ENCODE measurements at places on chromosomes 7 and 10.

- no peak for DNase-seq
Measured at GRCh38 chr10:31457858-31458257, 138.8 kb downstream of the ZEB1 start.

DNA sequence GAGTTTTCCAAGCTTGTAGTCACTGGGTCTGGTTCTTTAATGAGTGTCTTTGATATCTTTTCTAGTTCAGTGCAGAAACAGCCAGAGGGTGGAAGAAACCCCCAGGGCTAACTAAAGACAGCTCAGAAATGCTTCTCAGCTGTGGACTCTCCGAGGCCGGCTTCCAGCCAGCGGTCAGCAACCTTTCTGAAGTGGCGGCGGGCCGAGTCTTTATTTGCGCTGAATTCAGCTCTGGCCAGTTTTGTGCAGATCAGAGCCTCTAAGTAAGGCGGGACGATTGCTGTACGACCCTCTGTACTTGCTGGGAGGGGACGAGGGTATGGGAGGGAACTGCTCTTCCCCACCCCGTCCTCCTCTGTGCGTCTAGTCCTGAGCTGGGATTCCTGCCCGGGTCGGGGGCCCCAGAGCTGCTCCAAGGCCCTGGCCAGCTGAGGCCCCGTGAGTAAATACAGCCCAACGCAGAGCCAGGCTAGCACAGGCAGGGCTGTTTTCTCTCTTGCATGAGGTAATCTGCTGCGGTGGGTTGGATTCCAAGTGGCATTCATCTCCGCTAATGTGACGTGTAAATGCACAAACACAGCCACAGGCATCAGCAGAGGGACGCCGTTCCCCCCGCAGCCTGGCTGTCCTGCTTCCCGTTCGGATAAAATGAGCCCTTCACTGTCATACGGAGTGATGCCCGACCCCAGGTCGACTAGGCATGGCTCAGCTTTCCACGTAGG is 159.8 kb downstream of the PIP4K2A start:
- DNase-seq, result no peak

- no peak for DNase-seq
Measured at GRCh38 chr7:96181174-96181573, 140.7 kb downstream of the SLC25A13 start.

GRCh38 chr10:14478201-14478600 is 147.5 kb upstream of the FRMD4A start:
- DNase-seq, result no peak

- no peak for DNase-seq
Measured at GRCh38 chr7:22610263-22610662, 110.3 kb upstream of the STEAP1B start.

DNA sequence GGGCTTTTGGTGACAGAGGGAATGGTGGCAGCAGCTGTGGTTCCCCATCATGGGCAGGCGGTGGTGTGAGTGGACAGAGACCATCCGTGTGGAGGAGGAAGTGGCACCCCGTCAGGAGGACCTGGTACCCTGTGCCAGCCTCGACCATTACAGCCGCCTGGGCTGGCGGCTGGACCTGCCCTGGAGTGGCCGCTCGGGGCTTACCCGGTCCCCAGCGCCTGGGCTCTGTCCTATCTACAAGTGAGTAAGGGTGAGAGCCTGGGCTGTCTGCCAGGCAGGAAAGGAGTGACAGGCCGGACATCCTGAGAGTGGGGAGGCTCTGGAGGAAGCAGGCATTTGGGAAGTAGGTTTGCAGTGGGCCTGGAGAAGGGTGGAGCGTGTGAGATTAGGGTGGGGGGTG is 2.9 kb upstream of the ZNF467 start:
- no peak for DNase-seq

- DNase-seq, result no peak
Measured at GRCh38 chr10:129807211-129807610, 156.9 kb downstream of the EBF3 start.

DNA sequence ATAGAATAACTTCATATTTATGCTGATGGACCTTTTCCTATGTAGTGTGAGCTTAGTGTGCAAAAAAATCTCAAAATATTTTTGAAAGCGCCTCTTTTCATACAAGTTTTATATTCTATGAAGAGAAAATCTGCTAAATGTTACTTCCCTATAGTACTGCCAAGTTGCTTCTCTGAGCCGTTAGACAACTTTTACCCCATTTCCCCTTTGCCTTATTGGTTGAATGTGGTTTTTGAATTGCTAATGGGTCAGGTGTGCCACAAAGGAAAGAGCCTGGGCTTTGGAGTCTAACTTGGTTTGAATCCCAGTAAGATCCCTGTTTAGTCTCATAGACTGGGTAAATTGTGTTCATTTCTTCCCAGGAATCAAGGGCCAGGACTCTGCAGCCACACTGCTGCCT is 261.5 kb downstream of the SNX10 start:
- DNase-seq, result no peak

DNA sequence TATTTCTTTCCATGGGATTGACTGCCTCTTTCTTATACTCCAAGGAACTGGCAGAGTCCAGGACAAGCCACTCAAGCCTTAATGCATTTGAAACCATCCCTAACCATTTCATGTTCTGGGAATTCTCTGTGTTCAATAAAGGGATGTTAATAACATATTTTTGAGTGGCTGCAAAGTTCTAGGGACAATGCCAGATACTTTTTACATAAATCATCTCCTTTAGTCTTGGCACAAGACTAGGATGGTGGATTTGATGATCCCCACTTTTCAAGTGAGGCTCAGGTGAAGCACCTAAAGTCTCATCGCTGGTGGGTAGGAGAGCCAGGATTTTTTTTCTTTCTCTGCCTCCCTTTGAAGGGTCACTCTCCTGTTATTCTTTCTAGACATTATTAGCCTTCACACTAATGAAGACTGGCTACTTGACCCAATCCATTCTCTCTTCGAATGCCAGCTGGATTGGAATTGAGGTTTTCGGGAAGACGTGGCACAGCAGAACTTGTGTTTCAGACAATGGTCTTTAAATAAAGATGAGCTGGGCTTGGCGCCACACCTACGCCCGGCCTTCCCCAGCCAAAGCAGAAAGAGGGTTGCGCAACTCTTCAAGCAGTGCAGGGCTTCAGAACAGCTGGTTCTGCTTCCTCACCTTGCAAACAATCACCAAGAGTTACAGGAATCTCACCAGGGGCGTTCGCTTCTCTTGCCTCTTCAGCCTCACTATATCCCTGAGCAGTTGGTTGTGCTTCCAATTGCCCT is 73.8 kb upstream of the BMPER start:
- no peak for DNase-seq

- no peak for DNase-seq
Measured at GRCh38 chr10:3658766-3659165, 126.2 kb downstream of the KLF6 start.

DNA sequence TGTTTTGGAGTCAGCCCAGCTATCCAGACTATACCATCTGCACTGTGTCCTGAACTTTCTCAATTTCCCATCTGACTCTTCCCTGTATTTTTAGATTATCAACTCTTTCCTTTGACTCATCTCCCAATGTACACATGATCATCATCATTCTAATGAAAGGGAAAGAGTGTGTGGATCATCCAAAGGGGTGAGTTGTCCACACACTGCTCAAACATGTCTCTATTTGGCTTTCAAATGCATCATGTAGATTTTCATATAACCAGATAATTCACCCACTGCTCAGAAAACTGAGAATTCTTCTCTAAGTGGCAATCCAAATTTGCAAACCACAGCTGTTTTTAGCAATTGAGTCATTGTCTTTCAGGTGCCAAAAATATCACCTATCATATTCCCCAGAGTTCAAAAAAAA is 190.2 kb upstream of the HPS1 start:
- DNase-seq, result no peak

GRCh38 chr10:24238519-24239247 is 29.7 kb downstream of the KIAA1217 start:
- DNase-seq, result no peak

GRCh38 chr7:150732786-150733481 is 4.3 kb upstream of the GIMAP5 start:
- DNase-seq, result no peak

GRCh38 chr10:11909618-11910017 is 86.5 kb downstream of the PROSER2 start:
- no peak for DNase-seq

DNA sequence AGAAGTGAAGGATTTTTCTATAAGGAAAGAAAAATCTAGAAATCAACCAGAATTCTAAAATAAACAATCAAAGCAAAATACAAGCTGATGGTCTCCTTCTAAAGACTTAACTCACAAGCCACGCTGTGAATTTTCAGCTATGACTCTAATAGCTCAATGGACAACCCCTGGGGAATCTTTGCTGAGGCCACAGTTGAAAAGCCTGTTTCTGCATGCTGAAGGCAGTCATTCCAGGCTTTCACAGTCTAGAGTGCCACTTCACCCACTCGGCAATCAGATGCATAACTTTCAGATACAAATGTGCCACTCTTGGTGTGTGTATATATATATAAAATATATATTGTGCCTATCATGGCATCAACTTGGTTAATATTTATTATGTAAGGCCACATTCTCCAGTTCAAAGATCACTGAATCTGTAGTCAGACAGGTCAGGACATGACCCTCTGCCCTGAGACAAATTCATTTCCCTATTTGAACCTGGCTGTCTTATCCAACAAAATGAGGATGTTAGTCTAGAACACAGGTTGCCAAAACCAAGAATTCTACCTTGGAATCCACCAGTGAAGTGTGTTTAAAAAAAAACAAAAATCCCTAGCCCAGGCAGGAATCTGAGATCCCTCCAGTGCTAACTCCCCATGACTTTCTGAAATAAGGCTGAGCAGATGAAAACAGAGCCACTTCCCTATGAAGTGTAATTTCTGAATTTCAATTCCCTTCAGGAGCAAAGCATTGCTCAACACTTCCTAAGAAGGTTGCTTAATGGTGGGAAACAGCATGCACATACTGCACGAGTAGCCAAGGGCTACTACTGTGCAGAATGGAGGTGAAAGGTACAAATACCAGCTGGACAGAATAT is 9.9 kb downstream of the LIPA start:
- DNase-seq, result no peak

GRCh38 chr10:43264344-43264964 is 2.4 kb downstream of the RASGEF1A start:
- DNase-seq, result no peak

- DNase-seq, result no peak
Measured at GRCh38 chr10:78025685-78026364, 3.5 kb downstream of the POLR3A start.

DNA sequence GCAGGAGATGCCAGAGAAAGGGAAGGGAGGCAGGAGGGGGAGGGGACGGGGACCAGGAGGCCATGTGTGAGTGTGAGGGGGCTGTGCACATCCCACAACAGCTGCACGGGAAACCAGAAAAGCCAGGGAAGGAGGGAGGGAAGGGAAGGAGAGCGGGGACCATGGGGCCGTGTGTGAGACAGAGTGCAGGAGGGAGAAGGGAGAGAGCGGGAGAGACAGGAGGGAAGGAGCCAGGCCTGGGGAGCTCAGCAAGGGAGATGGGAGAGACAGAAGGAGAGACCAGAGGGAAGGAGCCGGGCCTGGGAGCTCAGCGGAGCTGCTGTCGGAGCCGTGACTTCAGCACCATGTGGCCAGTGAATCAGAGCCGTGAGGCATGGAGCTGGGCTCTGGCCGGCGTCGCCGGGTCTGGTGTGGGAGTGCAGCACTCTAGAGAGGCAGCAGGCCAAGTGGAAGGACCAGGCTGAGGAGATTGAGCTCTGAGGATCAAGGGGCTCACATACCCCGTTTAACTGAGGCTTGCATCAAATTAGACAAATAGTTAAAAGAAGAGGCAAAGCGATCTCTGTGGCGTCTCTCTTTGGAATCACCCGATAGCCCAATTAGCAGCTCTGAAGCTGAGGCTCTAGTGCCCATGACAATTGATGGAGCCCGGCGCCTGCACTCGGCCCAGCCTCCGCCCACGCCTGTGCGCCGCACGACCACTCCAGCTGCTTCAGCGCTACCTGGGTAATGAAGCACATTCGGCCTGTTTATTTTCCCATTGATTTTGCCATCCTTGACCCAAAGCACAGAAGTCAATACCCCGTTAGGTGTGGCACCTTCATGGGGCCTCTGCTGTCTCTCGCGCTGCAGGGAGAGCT is 150.4 kb downstream of the MAD1L1 start:
- DNase-seq, result no peak

GRCh38 chr7:3544202-3544601 is 243.2 kb downstream of the SDK1 start:
- no peak for DNase-seq

- DNase-seq, result no peak
Measured at GRCh38 chr7:100157334-100158228, 942 bp downstream of the TRAPPC14 start.

DNA sequence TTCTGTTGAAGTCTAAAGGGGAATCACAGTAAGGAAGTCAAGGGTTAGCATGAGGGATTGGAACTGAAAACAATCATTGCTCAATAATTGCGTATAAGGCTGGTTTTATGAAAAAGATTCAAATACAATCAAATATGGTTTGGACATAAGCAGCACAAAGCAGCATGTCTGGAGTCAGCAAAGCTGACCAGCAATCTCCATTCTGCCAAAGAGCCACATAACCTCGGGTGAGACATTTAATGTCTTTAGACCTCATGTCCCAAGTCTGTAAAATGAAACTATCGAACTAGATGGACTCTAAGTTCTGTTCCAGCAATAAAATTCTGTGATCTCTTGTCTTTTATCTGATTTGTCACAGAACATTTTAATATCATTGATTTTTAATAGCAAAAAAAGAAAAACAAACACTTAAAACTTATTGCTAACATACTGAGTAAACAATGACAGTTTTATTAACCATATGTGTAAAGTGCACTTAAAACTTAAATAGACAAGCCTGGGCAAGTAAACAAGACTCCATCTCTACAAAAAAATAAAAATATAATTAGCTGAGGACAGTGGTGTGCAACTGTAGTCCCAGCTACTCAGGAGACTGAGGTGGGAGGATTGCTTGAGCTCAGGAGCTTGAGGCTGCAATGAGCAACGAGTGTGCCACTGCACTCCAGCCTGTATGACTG is 217.0 kb downstream of the MAGI2 start:
- no peak for DNase-seq

GRCh38 chr7:156198277-156198676 is 386.0 kb upstream of the SHH start:
- no peak for DNase-seq

DNA sequence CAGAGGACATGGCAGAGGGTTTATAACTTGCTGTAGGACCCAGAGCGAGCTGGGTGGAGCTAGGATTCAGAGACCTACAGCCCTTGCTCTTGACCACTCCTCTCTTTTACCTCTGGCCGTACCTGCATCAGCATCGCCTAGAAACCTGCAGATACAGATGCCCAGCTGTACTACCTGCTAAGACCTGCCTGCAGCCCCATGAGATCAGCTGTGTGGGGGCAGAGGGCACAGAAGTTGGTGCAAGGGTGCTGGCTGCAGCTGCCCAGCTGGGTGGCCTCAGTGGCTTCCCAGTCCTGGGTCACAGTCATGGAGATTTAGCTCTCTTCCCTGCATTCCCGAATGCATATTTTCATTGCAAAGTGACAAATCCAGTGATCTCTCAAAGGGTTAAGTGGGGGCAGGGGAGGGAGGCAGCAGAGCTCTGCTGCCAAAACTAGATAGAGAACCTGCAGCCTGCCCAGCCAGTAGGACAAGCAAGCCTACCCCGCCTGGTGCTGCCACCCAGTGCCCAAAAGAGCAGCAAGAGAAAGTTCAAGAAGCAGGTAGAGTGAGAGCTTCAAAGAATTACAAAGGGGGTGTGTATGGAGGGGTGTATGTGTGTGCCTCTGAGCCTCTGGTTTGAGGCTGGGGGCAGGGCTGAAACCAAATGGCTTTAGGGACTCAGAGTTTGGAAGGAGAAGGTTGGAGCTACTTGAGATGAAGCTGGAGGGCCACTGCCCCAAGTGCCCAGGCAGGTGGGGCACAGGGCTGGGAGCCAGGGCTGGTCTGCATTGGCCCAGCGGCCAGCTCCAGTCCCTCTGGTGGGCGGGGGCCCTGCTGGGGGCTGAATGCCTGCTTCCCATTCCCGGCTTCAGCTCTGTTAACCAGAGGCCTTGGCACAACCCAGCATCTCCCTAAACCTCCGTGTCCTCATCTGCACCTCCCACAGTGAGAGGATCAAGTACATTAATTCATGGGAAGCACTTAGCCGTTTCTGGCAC is 6.9 kb downstream of the FAM241B start:
- no peak for DNase-seq
